ENCODE measurements at places on chromosomes 16 and 17.

DNA sequence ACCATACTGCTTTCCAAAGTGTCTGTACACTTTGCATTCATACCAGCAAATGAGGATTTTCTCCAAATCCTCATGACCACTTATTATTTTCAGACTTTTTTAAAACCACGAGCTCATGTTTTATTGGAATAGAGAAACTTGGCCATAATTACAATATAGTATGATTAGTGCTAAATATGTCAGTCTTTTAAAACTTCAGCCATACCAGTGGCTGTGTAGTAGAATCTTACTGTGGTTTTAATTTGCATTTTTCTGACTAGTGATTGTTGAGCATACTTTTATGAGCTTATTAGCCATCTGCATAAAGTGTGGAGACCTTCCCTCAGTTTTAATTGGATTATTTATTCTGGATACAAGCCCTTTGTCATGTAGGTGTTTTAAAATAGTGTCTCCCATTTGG is 57.8 kb downstream of the NLK start:
- H3K27ac ChIP-seq = no peak overlapping the region
- no peaks in the 10 kb centered on the region for H3K36me3 ChIP-seq
- no peaks in the 10 kb centered on the region for H3K27me3 ChIP-seq
- no peaks in the 10 kb centered on the region for H3K4me1 ChIP-seq
- H3K4me3 ChIP-seq = no peak overlapping the region

DNA sequence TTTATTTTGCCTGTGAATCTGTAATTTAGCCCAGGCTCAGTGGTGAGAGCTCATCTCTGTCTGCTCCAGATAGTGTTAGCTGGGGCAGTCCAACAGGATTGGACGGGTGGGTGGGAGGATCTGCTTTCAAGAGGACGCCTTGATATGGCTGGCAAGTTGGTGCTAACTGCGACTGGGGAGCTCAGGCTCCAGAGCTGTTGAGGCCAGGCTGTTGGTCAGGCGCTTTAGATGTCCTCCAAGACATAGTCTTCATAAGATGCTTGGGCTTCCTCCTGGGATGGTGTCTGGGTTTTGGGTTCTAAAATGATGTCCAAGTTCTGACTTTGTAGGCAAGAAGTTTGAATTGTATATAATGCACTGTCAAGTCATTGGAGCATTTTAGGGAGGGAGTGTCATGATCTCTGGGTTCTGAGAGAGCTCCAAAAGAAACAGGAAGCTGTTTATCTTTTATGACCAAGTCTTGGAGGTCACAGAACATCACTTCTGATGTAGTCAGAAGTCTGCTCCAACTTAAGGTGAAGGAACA is 12.8 kb upstream of the PCTP start:
- H3K4me3 ChIP-seq = no peak overlapping the region
- peaks cover 8% of the 10 kb centered on the region for H3K4me1 ChIP-seq
- DNase-seq = no peak
- peaks cover 3% of the 10 kb centered on the region for H3K36me3 ChIP-seq
- peaks cover 35% of the 10 kb centered on the region for H3K27me3 ChIP-seq

DNA sequence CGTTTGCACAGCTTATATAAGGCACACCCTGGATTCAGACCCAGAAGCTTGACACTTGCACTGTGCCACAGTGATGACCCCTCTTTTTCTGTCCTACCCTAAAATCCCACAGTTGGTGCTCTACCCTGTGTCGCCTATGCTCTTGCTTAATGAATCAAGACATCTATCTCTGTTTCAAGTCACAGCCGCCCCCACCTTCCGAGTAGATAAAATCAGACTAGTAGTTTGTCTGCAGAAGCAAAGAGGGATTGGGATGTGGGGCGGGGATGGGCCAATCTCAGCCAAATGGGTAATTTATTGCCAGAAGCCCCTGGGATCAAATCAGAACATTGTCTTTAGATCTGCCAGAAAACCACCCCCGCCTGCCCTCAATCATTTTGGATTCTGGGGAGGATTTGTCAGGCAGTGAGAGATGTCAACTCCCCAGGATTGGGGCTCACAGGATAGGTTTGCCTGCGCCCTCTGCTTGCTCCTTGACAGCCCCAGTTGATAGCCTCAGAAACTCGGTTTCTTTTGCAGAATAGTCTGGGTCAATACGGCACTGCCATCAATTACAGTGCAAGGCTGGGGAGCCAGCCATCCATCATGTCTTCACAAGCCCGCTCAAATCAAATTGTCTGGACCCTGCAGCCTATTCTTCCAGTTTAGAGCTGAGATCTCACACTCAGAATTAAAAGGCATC is 520.8 kb downstream of the GRIN2A start:
- no peak overlapping the region for H3K4me3 ChIP-seq
- H3K27me3 ChIP-seq = no peaks in the 10 kb centered on the region
- H3K4me1 ChIP-seq = no peaks in the 10 kb centered on the region
- no peaks in the 10 kb centered on the region for H3K36me3 ChIP-seq

DNA sequence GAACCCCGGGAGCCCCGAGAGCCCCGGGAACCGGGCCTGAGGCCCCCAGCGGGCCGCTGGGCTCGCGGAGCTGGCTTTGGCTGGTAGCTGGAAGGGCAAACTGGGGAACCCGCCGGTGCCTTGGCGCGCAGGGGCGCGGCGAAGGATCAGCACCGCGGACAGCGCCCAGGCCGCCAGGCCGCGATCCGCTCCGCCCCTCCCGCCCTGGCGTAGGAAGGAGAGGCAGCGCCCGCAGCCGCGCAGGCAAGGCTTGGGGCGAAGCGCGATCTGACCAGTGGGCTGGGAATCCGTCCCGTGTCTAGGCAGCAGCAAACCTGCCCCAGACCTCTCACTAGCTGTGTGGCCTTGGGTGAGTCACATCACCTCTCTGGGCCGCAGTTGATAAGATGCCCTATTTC is 331 bp upstream of the CCDC92B start:
- no peak overlapping the region for H3K27ac ChIP-seq
- peak overlapping the region; percentile 39 for H3K4me3 ChIP-seq
- peaks cover 46% of the 10 kb centered on the region for H3K27me3 ChIP-seq
- peaks cover 5% of the 10 kb centered on the region for H3K4me1 ChIP-seq
- DNase-seq = peak; percentile 62
- H3K36me3 ChIP-seq = no peaks in the 10 kb centered on the region

DNA sequence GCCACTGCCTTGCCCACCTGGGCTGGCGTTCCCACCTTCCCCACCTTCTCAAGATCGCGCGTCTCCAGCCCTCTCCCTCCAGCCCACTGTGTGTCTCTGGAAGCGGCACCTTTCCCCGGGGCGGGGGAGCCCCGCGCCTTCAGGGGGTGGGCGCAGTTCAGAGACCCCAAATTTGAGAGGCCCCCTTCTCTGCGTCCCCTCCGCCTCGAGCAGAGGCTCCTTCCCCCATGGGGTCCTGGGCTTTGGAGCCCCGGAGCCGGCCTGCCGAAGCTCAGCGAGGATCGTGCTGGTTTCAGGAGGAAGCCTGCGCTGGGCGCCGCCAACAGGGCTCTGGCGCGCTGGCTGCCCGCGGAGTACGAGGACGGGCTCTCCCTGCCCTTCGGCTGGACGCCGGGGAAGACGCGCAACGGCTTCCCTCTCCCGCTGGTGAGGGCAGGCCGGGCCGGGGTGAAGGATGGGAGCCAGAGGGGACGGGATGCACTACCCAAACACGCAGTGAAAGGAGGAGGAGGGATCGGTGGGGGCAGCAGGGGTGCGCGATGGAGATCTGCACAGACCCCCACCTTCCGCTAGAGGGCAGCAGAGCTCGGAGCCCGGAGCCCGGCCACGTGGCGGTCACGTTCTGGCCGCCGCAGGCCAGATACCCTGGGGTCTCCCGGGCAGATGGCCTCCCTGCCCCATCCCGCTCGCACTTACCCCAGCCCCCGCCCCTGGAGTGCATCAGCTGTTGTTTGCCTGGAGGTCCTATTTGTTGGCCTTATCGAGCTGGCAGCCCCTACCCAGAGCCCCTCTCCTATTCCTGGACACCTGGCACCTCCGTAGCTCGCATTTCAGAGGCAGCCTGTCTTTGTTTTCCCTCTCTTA is 11.1 kb downstream of the LPO start:
- H3K4me1 ChIP-seq = peaks cover 12% of the 10 kb centered on the region
- H3K27ac ChIP-seq = no peak overlapping the region

DNA sequence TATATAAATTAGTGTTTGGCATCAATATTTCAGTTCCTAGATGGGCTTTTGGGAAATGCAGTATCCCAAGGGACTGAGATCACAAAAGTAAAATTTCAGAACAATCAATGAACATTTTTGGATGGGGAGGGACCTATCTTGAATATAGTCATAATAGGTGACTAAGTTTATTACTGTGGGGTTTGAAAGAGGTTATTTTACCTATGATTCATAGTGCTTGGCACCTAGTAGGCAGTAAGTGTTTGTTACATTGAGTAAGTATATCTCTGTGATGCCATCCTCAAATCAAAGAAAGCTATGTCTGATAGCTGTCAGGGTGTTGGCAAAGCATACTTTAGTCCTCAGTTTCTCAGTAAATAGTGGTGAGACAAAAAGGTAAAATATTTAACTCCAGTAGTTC is 36.9 kb downstream of the ZNF207 start:
- H3K27ac ChIP-seq = no peak overlapping the region
- H3K4me1 ChIP-seq = peaks cover 16% of the 10 kb centered on the region
- H3K36me3 ChIP-seq = peaks cover 5% of the 10 kb centered on the region

DNA sequence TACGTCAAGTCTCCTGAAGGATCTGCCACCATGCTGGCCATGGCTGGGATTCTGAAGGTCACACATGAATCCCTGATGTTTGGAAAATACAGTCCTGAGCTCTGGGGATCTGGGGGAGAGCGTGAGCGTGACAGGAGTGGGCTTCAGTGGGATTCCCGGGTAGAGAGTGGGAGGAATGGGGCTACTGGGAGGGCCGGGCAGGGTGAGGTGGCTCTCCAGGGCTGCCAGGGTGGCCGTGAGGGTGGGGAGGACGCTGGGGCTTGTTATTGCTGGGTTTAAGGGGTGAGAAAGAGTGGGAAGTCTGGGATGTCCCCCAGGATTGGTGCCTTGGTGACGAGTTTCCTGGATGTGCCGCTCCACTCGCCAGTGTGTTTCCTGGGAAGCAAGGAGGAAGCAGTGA is 31.3 kb downstream of the FOXL1 start:
- no peaks in the 10 kb centered on the region for H3K36me3 ChIP-seq
- no peak overlapping the region for H3K27ac ChIP-seq
- no peak for DNase-seq
- H3K4me3 ChIP-seq = no peak overlapping the region

Measured in T-helper 17 cell (primary cell).